ENCODE measurements at places on chromosomes 1 and 21.

- DNase-seq: peak; percentile 75
These were observed 33.9 kb upstream of the ASPM start for GRCh38 chr1:197180252-197180878.

DNA sequence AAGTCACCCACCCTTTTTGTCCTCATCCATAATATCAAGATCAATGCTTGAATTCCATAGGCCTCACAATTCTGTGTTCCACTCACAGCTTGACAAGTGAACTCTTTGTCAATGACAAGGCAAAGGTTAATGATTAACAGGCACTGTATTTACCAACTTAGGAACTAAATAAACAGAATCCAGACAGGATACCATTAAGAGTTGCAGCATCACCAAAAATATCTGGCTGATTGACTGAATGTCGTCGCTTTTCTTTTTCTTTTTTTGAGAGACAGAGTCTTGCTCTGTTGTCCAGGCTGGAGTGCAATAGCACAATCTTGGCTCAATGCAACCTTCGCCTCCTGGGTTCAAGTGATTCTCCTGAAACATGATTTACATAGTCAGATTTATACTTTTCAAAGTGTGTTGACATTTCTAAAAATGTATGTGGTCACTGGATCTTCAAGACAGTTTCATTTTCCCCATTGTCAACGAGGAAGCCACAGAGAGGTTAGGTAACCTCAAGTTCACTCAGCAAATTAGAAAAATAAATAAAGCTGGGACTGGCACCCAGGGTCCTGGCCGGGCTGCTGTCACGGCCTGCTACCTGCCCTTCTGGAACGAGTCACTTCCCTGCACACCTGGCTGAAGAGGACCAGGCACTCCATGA is 81.0 kb downstream of the PDE9A start:
- no peak for DNase-seq

- no peak for DNase-seq
These were observed 100.3 kb downstream of the RNF220 start for GRCh38 chr1:44505210-44505993.

DNA sequence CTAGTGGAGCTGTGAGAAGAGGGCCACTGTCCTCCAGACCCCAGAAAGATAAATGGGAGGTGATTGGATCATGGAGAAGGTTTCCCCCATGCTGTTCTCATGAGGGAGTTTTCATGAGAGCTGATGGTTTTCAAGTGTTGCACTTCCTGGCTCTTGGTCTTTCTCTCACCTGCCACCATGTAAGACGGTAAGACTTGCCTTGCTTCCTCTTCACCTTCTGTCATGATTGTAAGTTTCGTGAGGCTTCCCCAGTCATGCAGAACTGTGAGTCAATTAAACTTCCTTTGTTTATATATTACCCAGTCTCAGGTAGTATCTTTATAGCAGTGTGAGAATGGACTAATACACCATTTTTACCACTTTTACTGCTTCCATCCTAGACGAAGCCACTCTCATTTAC is 27.6 kb downstream of the GPR88 start:
- DNase-seq: no peak

DNA sequence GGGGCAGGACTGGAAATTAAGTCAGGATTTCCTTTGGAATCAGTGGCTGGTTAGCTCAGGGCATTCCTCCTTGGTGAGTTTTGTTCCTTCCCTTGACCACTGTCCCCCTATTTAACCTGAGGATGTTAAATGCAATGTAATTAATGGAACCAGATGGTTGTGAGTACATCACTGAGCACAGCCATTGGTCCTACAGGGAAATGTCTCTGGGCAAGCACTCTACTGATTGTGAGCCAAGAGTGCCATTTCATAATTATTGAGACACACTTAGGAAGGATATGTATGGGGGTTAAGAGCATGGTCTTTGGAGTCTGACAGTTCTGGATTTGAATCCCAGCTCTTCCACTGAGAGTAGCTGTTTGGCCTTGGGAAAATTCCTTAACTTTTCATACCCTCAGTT is 74.4 kb downstream of the SPAG17 start:
- no peak for DNase-seq

DNA sequence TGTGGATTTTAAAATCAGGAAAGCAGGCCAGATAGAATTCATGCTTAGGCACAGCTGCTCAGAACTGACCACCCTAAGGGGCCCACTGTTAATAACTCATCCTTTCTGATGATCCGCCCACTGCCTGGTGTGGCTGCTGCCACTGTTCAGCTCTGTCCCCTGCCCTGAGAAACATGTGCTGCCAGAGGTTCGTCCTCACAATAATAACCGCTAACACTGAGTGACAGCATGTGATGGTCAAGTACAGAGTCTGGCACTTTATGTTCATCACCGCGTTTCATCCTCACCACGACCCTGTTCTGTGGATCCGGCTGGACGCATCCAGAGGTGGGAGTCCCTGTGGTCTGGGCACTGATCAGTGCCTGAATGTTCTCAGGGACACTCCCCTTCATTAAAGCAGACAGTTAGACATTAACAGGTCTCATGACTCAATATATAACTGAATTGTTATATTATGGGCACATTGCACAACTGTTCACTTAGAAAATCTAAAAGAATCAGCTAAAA is 108.6 kb downstream of the SIM2 start:
- DNase-seq: no peak

DNA sequence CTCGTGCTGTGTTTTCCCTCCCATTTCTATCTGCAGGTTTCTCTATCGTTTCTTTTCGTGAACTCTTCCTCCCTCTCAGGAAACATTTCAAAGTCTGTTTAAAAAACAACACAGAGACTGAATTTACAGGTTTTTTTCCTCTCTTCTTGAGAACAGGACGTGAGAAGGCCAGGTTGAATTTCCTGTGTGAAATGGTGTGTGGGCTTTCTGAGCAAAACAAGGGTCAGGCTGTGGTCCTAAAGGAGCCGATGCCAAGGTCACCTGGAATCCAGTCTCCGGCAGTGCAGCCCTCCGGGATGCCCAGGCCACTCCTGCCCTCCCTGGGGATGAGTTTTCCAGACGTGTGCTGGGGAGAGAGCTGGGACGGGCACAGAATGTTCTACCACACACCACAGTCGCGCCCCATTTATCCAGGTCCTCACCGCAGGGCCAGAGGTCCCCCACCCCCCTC is 62.7 kb upstream of the RUNX3 start:
- no peak for DNase-seq

DNA sequence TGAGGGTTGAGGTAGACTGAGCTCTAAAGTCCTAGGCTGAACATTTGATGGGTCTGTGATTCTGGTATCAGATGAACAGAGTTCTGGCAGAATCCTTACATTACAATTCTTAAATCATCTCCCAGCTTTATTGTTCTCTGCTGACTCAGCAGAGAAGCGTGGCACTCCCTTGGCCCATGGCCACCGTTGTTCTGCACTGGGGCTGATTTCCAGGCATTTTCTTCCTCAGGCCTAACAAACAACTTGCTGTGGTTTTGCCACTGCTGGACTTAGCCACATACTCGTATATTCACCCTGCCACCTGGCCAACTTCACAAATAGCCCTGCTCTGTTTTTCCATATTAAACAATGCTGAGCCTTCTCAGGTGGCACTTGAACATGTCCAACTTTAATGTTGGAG is 223.2 kb downstream of the TNR start:
- no peak for DNase-seq

- peak; percentile 81 for DNase-seq
These were observed 7.7 kb downstream of the ARHGEF2 start for GRCh38 chr1:155970531-155971167.

GRCh38 chr1:94301186-94301585 is 63.8 kb upstream of the ARHGAP29 start:
- DNase-seq: no peak

GRCh38 chr1:231982871-231983587 is 356.4 kb downstream of the DISC1 start:
- no peak for DNase-seq

- DNase-seq: peak; percentile 94
These were observed 1.1 kb upstream of the JUN start for GRCh38 chr1:58784758-58785441.

- no peak for DNase-seq
These were observed 31.4 kb downstream of the VASH2 start for GRCh38 chr1:212981571-212982328.

GRCh38 chr1:201021630-201022492 is 1.7 kb downstream of the KIF21B start:
- no peak for DNase-seq

DNA sequence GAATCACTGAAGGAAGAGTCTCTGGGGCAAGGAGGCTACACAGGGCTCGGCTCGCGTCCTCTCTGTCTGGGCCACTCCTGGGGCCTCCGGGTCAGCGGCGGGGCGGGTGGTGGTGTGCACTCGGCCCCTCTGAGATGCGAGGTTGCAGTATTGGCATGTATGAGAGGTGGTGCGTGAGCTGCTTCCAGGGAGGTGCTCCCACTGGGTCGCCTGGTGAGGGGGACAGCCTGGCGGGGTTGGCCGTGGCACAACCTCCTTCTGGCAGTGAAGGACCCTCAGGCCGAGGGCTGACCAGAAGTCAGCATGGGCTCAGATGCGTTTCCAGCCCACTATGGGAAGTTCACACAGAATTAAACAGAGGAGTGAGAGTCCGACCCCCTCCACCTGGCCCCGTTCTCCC is 38.5 kb upstream of the COL18A1 start:
- DNase-seq: no peak

- DNase-seq: no peak
These were observed 11.4 kb downstream of the SOX13 start for GRCh38 chr1:204084247-204084772.

- DNase-seq: peak; percentile 24
These were observed 36.3 kb upstream of the RWDD3 start for GRCh38 chr1:95197616-95198252.

GRCh38 chr21:26972192-26972591 is 5.3 kb upstream of the ADAMTS5 start:
- DNase-seq: no peak

DNA sequence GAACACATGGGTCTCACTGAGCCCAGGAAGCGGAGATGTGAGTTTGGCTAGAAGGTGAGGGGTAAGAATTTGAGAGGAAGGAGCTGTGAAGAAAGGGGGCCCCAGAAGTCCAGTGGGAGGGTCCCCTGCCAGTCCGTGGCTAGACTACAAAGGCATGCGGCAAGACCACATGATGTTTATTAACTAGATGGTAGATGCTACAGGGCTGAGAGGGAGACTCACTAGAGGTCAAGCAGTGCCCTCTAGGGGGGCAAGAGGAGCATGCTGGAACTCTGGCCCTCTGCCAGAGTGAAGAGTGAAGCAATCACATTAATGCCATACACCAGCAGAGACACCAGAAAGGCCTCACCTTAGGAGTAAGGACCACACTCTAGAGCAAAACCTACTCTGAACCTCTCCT is 12.2 kb downstream of the KIAA0319L start:
- DNase-seq: peak; percentile 52
